ENCODE measurements at places on chromosomes 7 and 10.

DNA sequence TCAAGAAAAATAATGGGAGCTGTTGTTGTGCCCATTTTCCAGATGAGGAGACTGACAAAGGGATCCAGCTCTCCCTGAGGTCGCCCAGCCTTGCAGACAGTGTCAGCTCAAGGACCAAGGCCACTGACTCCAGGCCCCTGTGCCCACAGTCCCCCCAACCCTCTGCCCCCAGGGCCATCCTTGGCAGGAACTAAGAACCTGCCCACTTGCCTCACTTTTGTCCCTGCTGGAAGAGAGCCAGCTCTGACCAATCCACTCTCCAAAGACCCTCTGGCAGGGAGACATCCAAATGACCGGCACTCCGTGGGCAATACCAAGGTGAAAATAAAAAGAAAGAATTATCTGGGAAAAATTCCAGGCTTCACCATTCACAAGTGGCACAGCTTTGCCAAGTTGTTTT, 101.3 kb downstream of the TCERG1L start:
- DNase-seq: no peak

GRCh38 chr7:82740246-82740848, 296.8 kb upstream of the CACNA2D1 start:
- no peak for DNase-seq

- no peak for DNase-seq
Observed at GRCh38 chr10:77105761-77106221, 531.8 kb downstream of the KCNMA1 start.

- DNase-seq: peak; percentile 91
Observed at GRCh38 chr10:110918269-110918642, 724 bp downstream of the BBIP1 start.

GRCh38 chr10:110810625-110811024, 61.1 kb upstream of the PDCD4 start:
- DNase-seq: no peak

- DNase-seq: no peak
Observed at GRCh38 chr7:80736371-80737125, 98.1 kb downstream of the CD36 start.

- no peak for DNase-seq
Observed at GRCh38 chr7:74525881-74526280, 72.2 kb downstream of the GTF2IRD1 start.

GRCh38 chr10:124035928-124036558, 57.4 kb downstream of the CHST15 start:
- peak; percentile 87 for DNase-seq

GRCh38 chr10:90167174-90168064, 466.0 kb downstream of the KIF20B start:
- DNase-seq: no peak

GRCh38 chr7:106283501-106283830, 1.3 kb downstream of the NAMPT start:
- DNase-seq: no peak

DNA sequence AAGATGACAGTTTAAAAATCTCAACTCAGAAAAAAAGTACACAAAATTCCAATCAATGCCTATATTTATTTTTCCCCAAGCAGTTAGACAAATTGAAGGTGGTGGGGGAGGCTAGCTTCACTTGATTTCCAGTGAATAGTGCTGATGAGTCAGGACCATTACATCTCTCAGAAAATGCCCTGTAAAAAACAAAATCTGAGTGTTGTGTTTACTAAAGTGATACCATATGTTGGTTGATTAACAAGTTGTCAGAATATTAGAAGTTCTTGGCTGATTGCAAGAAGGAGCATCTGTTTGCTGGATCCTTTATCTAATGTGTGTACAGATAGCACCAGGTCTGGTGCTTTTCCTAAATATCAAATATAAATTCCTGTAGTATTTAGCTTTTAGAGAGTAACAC, 31.3 kb upstream of the KIAA1217 start:
- DNase-seq: no peak

- DNase-seq: no peak
Observed at GRCh38 chr7:127838816-127839415, 186.9 kb downstream of the SND1 start.

- DNase-seq: no peak
Observed at GRCh38 chr7:150811-151221, 41.6 kb upstream of the FAM20C start.

- DNase-seq: no peak
Observed at GRCh38 chr10:100614429-100615095, 78.8 kb downstream of the HIF1AN start.

DNA sequence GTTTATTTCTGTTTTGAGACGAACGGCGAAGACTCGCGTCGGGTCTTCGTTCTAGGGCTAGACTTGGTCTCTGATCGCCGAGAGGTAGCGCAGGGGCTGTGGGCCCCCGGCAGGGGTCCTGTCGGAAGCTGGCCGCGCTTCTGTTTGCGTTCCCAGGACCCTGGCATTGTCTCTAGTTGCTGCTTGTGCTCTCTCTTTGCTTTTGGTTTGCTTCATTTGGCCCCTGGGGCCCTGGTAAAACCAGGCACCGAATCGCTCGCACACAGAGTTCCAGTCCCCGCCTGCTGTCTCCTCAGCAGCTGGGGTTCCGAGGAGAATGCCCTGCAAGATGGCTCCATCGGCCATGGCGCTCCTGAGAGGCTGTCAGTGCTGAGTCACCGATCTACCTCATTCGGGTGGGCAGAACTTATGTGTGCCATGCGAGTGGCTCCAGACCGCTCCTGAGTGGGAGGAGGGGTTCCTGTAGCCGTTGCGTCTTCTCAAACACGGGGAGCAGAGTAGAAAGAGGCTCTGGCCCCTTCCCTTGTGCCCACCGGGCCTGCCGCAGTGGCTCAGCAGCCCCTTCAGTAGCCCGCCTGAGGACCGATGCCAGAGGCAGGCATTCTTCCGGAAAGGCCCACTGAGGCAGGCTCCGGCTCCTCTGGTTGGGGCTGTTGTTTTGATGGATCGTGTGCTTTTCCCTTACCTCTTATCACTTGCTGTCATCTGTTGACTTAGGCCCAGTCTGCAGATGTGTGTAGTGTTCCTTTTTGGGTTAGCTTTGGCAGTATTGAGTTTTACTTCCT, 826 bp downstream of the CHPF2 start:
- peak; percentile 58 for DNase-seq

GRCh38 chr10:5559642-5560141, 34.9 kb downstream of the CALML3 start:
- DNase-seq: no peak

GRCh38 chr7:114426382-114426781, 11.8 kb downstream of the FOXP2 start:
- no peak for DNase-seq

DNA sequence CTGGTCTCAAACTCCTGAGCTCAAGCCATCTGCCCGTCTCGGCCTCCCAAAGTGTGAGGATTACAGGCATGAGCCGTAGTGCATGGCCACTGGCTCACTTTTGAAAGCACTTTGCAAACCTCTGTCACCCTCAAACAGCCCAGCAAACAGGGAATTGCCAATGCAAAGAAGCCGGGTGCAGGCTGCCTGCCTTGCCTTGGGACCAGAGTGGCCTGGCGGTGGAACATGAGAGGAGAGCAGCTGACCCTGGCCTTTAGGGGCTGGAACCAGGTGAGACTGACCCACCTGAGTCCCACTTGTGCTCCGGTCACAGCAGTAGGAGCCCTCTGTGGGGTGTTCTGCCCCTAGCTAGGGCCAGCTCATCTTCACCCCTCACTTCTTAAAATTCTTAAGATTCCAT, 237.1 kb upstream of the GALNT17 start:
- DNase-seq: no peak

Data from germinal center (tissue), 1 donor.